ENCODE measurements at places on chromosomes 13 and 19.

DNA sequence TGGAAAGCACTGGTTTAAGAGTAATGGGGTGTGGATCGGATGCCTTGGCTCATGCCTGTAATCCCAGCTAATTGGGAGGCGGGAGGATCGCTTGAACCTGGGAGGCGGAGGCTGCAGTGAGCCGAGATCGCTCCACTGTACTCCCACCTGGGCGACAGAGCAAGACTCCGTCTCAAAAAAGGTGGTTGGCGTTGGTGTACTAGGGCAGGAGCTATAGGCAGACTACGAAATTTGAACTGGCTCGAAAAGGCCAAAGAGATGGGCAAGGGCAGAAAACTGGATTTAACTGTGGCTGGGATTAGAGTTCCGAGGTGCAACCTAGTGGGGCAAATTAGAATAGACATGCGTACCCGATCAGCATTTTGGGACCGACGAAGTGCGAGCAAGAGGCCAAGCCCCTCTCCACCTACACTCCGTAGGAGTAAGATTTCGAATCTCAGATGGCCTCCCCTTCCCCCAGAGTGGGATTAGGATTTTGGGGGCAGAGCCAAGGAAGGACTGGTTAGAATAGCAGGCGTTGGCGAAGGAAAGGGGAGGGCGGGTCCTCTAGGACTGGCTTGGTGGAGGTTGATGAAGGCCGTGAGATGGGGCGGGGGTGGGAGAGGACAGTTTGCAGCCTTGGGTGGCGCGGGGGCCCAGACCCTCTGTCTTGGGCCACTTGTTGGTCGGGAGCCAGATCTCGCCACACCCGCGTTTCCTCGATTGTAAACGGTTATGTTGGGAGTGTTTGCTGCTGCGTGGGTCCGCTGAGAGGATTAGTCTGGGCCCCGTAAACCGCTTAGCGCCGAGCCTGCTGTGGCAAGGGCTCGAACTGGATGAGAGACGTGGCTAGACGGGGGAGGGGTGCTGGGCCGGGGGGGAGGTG is 2.0 kb upstream of the INAFM1 start:
- peak; percentile 73 for DNase-seq

GRCh38 chr13:64186071-64186470 is 2770.4 kb upstream of the PCDH20 start:
- DNase-seq: no peak

DNA sequence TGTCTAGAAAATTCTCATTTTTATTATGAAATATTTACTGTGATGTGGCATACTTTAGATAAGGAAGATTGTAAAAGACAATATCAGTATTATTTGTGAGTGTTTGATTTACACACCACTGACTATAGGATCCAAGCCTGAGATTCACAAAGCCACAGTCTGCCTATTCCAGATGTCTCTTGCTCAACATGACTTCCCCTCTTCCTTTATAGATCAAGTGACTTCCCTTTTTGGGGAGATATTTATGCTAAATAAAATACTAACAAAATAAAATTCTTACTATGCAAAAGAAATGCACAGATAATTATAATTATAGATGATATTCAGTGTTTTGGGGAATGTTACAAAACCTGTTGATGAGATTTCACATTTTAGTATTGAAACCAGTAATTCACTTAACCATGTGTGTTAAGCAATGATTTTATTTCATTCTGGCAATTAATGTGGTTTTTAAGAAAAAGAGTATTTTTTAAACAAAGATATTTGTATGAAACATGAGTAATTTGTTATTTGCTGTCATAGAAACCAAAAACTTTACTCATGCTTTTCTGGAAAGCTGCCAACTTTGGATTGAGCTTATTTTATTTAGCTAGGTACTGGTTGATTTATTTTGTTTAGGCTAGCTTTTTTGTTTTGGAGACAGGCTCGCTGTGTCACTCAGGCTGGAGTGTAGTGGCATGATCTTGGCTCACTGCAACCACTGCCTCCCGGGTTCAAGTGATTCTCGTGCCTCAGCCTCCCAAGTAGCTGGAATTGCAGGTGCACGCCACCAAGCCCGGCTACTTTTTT is 13.7 kb upstream of the GPR183 start:
- no peak for DNase-seq

DNA sequence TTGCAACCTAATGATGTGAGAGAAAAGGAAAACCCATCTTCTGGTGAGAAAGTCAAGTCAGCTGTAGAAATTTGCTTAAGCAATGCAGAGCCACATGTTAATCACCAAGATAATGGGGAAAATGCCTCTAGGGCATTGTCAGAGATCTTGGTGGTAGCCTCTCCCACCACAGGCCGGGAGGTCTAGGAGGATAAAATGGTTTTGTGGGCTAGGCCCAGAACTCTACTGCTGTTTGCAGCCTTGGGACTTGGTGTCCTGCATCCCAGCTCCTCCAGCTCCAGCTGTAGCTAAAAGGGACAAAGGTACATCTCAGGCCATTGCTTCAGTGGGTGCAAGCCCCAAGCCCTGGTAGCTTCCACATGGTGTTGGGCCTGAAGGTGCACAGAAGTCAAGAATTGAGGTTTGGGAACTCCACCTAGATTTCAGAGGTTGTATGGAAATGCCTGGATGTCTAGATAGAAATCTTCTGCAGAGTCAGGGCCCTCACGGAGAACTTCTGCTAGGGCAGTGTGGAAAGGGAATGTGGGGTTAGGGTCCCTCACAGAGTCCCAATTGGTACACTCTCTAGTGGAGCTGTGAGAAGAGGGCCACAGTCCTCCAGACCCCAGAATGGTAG is 382.2 kb upstream of the KLHL1 start:
- DNase-seq: no peak

- no peak for DNase-seq
These were observed 185.6 kb upstream of the STARD13 start for GRCh38 chr13:33471204-33471603.

DNA sequence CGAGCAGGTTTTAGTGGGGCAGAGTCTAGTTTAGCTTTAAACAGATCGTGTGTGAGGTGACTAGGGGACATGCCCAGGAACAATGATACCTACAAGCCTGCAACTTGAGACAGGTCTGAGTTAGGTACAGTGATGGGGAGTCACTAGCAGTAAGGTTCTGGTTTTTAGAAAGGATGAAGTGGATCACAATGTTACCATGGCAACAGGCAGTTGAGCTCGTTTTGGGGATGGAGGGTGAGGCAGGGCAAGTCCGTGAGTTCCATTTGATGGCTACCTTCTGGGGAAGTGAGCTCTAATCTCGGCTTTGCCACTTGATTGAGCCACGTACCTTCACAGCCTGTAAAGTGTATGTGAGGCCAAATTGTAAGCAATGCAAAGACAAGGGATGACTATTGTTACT is 76.0 kb upstream of the GTF3A start:
- DNase-seq: no peak

DNA sequence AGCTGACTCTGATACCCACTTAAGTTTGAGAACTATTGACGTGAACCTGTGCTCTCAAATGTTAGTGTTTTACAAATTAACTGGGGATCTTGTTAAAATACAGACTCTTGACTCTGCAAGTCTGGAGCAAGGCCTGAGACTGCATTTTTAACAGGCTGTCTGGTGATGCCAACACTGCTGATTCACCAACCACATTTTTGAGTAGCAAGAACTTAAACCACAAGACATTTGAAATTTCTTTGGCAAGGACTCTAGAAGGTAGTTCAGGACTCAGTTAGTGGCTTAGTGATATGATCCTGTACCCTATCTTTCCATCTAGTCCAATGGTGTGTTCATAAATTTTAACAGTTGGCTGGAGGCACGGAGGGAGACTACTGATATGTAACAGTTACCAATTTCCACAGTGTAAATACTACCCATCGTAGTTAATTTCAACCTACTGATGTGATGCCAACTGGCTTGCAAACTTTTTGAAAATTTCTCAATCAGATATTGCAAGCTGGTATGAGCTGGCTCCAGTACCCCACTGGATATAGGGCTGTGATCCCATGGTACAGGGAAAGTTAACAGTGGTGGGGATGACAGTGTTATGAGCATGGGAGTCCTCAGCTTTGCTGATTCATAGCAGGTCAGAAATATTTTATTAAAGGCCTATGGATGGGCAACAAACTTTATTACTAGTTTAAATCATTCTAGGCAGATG is 255.1 kb downstream of the TBC1D4 start:
- no peak for DNase-seq

DNA sequence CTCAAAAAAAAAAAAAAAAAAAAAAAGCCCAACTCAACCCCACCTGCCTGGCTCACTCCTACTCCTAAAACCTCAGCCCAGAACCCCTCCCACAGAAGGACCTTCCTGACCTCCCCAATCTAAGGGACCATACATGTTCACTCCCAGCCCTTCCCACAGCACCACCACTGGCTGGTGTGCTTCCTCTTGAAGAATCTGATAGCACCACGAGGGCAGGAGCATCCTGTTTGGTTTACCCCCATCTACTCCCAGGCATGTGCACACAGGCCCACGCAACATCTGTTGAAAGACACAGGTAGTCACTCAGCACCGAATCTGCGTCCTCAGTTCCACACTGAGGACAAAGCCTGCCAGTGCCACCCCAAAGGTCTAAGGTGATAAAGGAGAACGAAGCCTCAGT is 8.2 kb downstream of the LATS2 start:
- no peak for DNase-seq

- DNase-seq: no peak
These were observed 91.1 kb downstream of the SPACA7 start for GRCh38 chr13:112467236-112467635.

- DNase-seq: peak; percentile 94
These were observed 8.4 kb downstream of the F2RL3 start for GRCh38 chr19:16897029-16897855.

DNA sequence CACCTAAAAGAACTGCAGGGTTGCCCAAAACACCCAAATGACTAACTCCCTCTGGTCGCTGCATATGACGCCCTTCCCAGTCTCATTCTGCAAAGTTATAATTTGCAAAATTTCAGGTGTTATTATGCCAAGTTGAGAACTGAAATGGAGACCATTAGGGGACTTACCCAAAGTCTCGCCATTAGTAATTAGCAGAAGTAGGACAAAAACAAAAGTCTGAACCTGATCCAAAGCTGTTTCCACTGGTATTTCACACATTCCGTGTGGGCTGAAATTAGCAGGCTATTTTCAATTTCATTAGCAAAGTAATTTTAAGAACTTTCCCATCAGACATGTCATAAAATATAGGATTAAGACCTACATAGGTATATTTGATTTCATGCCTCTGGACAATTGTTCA is 6.8 kb downstream of the RUBCNL start:
- no peak for DNase-seq

- DNase-seq: no peak
These were observed 286.3 kb downstream of the POU4F1 start for GRCh38 chr13:78317030-78317429.

DNA sequence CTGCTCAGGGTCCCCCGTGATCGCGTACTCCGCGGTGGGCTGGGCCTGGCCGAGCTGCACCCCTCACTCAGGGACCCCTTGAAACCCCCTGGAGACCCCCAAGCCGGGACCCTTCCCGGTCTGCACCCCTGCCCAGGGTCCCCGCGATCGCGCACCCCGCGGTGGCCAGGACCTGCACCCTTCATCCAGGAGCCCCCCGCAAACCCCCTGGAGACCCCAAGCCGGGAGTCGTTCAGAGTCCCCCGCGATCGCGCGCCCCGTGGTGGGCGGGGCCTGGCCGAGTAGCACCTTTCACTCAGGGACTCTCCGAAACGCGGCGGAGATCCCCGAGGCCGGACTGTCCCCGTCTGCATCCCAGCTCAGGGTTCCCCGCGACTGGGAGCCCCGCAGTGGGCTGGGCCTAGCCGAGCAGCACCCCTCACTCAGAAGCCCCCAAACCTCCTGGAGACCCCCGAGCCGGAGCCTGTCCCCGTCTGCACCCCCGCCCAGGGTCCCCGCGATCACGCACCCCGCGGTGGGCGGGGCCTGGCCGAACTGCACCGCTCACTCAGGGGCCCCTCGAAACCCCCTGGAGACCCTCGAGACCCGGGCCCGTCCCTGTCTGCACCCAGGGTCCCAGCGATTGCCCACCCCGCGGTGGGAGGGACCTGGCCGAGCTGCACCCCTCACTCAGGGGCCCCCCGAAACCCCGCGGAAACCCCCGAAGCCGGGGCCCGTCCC is 748 bp downstream of the LMNB2 start:
- no peak for DNase-seq

- no peak for DNase-seq
These were observed 207.1 kb upstream of the SLITRK6 start for GRCh38 chr13:86006317-86006716.

- DNase-seq: no peak
These were observed 13.6 kb upstream of the ACOD1 start for GRCh38 chr13:76934671-76935070.

- peak; percentile 70 for DNase-seq
These were observed 158.1 kb upstream of the TSC22D1 start for GRCh38 chr13:44734201-44734707.

DNA sequence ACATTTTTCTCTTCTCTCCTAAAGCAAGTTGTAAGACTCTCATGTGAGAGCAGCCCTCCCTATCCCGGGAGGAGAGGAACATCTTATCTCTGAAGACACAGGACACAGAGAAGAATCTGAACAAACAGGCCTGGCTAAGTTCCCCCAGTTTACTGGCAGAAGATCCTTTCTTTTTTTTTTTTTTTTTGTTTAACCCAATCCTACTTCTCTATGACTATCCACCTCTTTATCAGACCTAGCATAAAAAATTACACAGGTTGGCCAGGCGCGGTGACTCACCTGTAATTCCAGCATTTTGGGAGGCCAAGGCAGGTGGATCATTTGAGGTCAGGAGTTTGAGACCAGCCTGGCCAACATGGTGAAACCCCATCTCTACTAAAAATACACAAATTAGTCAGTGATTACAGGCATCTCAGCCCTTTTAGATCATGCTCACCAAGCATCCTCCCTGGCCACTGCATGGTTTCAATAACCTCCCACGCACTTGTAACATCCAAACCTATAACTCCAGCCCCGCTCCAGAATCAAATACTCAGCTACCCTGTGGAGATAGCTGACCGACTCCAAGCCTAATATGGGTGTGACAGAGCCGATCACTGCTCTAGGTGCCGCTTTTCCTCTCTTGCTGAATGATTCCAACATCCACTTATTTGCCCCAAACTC is 27.3 kb upstream of the MUC16 start:
- no peak for DNase-seq

DNA sequence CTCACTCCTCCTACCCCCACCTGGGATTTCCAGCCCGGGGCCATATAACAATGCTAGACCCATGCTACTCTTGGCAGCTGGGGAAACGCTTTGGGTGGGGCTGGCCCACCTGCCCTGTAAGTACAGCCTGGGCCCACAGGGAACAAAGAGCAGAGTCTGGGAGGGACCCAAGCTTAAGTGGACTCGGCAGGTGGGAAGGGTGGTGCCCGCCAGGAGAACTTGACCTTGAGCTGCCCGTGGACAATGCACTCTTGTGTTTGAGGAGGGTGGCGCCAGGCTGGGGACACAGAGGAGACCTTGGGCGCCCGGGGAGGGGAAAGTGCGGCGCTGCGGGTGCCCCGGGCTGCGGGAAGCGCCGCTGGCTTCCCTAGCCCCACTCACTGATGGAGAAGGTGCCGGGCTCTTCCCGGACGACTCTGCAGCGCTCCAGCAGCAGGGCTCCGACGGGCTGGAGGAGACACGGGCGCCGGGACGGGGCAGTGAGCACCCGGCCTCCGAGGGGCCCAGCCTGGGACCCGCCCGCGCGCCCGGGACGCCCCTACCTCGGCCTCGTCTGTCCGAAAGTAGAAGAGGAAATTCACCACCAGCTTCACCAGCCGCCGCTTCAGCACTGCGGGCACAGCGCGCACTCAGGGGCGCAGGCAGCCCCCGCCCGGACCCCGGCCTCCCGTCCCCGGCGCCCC is 607 bp downstream of the PLEKHJ1 start:
- DNase-seq: no peak
